ENCODE measurements at places on chromosomes 3 and 15.
A peak's percentile ranks its signal among the peaks of the same experiment; 100 is the strongest.

- DNase-seq, result peak; percentile 67
Measured at GRCh38 chr3:127694467-127695215, 21.9 kb downstream of the ABTB1 start.

GRCh38 chr15:63396152-63396928 lies 14.7 kb upstream of the CA12 start:
- no peak for DNase-seq

DNA sequence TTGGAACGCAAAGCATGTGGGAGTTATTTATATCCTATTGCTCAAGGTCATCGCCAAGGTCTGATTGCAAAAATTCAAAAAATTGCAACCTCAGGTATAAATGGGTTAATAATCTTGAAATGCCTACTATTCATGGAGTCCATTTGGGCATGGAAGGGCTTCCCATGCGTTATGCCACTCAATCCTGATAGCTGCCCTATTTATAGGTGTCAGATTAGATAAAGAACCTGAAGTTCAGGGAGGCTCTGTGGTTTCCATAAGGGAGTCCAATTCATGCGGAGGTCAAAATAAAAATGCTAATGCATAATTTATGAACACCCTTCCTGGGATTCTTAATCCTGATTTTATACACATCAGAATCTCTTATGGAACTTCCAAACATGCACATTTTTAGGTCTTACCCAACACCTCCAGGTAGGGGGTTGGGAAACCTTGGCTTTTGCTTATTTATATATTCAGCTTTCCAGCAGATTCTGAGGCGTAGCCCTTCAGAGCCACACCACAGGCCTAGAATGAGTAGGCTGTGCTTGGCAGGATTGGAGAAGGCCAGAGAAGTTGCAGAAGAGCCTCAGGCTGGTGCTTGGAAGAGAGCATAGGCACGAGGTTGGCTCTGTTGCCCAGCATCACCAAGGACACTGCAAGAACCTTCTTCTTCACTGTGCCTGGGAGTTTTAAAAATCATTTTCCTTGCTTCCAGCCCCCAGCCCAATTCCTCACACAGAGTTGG lies 324.4 kb upstream of the CFAP20DC start:
- no peak for DNase-seq

DNA sequence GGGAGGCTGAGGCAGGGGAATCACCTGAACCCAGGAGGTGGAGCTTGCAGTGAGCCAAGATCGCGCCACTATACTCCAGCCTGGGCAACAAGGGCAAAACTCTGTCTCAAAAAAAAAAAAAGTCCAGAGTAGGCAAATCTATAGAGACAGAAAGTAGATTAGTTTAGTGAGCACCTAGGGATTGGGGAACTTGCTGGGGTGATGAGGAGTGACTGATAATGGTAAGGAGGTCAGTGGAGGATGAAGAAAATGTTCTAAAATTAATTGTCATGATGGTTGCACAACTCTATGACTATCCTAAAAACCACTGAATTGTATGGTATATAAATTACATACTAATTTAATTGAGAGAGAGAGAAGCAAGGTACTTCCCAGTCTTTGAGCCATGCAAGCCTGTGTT lies 27.8 kb upstream of the LYZL4 start:
- no peak for DNase-seq

GRCh38 chr15:33547876-33548275 lies 237.1 kb downstream of the RYR3 start:
- no peak for DNase-seq

DNA sequence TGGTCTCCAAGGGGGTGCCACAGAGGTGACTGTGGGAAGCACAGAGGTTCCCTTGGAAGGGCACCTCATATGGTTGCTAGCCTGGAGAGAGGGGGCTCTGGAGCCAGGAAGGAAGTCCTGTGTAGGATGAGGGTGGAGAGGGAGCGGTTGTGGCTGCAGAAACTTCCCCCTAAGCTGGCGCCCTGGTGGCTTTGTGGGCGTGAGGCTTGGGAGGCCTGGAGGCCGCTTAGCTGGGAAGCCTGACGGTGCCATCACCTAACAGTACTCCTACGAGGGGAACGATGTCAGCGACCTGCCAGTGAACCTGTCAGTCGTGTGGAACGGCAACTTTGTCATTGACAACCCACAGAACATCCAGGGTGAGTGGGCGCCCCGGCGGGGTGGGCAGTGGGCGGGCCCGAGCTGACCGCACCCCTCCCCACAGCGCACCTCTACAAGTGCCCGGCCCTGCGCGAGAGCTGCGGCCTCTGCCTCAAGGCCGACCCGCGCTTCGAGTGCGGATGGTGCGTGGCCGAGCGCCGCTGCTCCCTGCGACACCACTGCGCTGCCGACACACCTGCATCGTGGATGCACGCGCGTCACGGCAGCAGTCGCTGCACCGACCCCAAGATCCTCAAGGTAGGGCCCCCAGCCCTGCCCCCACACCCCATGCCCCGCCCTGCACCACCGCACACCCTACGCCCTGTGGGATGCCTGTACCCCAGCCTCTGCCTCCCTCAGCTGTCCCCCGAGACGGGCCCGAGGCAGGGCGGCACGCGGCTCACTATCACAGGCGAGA lies 31.0 kb downstream of the PLXNA1 start:
- no peak for DNase-seq

- DNase-seq, result no peak
Measured at GRCh38 chr3:25508901-25509300, 80.8 kb downstream of the RARB start.

- DNase-seq, result no peak
Measured at GRCh38 chr15:89325039-89325803, 9.4 kb downstream of the POLG start.

GRCh38 chr3:120203016-120203415 lies 82.0 kb downstream of the GPR156 start:
- DNase-seq, result peak; percentile 22

DNA sequence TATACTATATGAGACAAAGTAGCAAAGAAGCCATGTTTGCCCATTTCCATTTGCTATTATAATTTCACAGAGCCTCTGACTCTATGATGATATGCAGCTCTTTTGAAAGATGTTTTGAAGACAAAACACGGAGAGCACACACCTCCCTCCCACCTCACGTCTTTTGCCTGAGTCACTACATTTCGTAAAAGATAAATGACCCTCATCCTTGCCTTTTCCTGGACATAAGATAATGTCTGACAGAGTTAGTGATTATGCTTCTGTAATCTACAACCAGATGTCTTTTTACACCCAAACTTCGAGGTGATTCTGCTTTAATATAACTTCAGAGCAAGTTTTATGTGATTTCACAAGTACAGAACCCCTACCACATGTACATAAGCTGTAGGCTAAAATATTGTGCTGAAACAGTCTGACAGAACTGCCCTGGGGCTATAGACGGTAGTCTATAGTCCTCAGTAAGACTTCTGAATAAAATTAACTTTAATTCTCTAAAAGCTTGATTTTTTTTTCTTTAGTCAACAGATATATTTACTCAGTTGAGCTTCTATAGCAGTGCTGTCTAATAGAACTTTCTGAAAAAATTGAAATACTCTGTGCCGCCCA lies 99.9 kb downstream of the CD200R1L start:
- DNase-seq, result no peak

- DNase-seq, result no peak
Measured at GRCh38 chr3:143581972-143582722, 266.1 kb downstream of the SLC9A9 start.

- no peak for DNase-seq
Measured at GRCh38 chr3:38141952-38142273, 3.5 kb downstream of the MYD88 start.

- DNase-seq, result no peak
Measured at GRCh38 chr3:134330883-134331810, 43.1 kb downstream of the AMOTL2 start.

GRCh38 chr3:55160241-55160983 lies 232.6 kb upstream of the LRTM1 start:
- DNase-seq, result no peak

GRCh38 chr3:136070334-136070733 lies 104.8 kb downstream of the PPP2R3A start:
- no peak for DNase-seq

GRCh38 chr3:77182341-77182740 lies 142.4 kb downstream of the ROBO2 start:
- no peak for DNase-seq

- no peak for DNase-seq
Measured at GRCh38 chr15:43871835-43872234, 45.0 kb downstream of the WDR76 start.

DNA sequence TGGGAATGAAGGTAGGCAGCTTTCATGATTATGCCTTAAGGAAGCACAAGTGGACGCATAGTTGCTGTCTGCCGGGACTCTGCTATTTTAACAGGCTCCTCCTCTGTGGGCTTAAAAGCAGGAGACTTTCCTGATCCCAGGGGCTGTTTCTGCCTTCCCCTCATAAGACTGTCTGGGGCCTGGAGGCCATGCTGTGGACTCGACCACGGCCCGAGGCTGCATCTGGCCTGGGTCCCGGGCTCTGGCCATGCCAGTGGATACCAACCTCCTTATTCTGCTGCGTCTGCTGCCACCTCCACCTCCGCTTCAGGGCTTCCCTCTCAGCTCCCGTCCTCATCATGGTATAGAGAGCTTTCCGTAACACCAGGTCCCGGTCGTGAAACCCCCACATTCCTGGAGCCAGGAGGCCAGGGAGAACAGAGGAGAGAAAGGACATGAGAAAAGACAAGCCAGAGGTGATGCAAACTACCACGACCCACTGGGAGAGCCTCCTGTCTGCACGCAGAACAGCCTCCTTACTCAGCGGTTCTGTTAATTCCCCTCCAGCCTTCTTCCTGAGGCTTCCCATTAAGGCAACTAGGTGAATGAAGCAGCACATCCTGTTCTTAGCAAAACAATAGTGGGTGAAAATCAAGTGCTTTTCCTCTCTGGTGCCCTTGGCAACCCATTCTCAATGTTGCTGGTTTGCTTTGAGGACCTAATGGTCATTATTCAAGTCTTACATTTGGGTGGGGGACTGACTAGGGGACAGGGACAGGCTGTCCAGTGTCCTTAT lies 200.5 kb downstream of the KLF13 start:
- DNase-seq, result no peak

DNA sequence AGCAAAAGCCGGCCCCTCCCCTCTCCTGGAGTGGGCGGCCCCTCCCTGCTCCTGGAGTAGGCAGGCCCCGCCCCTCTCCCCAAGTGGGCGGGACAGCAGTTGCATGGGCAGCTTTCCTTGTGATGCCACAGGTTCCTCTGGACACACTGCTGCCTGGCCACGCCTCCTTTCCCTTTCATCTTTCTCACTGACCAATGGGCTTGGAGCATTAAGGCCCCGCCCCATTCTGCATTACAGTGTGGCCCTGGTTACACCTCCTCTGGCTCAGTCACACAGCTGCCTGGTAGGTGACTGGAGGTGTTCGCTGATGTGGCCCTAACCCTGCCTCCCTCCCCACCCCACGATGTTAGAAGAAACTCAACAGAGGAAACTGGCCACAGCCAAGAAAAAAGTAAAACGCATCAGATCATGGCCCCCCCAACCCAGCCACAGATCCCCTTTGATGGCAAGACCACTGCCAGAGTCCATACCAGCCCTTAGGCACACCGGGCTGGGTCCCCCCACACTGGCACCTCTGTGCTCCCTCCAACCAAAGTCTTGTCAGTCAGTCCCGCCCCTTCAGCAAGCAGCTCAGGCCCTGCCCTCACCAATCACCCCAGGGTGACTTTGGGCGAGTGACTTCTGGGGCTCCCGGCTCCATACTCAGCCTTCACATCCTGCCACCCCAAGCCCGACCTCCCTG lies 84.3 kb downstream of the ADAMTS7 start:
- DNase-seq, result no peak

DNA sequence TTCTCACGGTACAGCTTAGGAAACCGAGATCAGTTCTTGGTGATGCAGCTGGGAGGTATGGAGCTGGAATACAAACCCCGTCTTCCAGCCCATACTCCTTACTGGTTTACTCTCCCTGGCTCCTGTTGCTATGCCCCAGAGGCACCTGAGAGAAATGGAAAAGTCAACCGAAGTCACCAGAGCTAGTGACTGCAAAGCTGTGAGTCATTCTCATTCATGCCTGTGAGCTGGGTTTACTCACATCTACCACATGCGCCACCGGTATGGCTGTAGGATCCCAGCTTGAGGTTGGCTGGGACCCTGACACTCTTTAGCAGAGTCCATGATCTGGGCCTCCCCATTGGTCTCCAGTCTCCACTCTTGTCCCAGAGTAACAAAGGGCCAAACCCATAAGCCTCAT lies 111.5 kb upstream of the ETV5 start:
- no peak for DNase-seq

DNA sequence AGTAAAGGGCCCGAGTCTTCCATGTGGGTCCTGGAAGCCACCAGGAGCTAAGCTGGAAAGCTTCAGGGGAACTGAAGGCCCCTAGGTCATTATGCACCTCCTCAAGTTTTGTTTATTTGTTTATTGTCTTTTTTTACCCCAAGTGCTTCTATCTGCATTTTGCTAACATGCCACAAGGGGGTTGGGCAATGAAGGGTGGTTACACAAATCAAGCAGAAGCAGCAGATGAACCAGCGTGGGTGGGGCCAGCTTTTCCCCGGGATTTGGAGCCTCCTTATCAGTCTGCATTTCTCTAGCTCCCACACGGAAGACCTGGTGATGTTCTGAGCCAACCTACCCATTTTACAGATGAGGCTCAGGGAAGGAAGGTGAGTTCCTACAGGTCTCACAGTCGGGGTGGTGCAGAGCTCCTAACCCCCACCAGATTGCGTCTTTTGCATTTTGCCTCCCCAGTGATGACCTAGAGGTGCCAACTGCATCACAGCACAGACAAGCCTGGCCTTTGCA lies 16.8 kb downstream of the TMC3 start:
- DNase-seq, result no peak

DNA sequence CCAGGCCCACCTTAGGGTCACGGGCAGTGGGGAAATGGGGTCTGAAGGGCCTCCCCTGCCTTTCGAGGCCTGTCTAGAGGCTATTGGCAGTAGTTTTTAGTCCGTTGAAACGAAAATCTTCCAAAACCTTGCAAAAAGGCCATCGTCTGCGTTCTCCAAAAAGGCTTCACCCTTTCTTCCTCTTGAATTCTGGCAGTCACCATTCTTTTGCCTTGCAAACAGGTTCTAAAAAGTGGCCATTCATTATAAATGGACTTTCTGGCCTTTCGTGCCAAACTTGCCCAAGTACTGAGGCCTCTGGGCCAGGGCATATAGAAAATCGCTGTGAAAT lies 367 bp upstream of the TARS3 start:
- DNase-seq, result no peak

DNA sequence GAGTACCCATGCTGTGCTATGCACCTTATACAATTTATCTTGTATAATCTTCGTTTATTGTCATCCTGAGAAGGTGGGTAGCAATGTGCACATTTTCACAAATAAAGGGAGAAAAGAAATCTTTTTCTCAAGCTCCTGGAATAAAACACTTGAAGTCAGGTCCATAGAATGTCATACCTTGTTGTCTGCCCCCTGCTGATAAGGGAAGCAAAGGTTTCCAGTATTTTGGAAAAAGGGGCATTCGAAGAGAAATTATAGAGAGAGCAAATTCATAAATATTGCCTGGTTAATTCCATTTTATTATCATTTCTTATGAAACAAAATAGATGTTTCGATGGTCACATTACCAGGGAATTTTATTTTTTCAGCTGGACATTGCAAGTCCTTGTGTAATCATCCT lies 277.8 kb downstream of the RAP2B start:
- DNase-seq, result no peak
